ENCODE measurements at places on chromosomes 2 and 18.

GRCh38 chr2:44462934-44463849 is 101.4 kb downstream of the CAMKMT start:
- DNase-seq, result no peak

- no peak for DNase-seq
These were observed 485.3 kb downstream of the TGIF1 start for GRCh38 chr18:3935305-3935704.

DNA sequence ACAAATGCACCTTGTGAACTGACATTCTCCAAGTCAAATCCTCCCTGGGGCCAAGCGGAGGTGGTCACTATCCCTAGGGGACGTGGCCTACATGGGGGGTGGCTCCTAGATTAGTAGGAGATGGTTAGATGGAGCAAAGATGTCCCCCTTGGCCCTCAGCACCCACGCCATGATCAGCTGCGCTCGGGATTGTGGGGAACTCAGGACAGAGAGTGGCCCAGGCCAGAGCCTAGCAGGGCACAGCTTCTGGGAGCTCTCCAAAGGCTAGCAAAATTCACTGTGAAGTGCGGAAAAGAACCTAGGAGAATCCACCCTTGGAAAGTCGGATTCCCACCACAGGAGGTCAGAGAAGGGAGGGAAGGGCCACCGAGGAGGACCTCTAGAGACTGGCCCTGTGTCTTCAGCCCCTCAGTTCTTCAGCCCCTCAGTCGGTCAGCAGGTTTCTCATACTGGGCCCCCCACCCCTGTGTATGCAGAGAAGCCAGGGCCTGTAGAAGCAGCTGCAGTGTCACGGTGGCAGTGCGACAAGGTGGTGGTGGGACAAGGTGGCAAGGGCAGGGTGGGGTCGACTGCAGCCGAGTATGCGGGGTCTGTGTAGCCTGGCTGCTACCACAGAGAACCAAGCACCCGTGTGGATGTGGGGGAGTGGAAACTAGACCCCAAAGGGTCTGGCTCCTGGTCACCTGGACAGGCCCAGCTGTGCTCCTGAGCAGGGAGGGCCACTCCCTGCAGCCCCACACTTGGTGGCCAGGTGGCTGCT is 18.4 kb downstream of the GPR55 start:
- no peak for DNase-seq

GRCh38 chr2:232008907-232009638 is 47.6 kb downstream of the DIS3L2 start:
- DNase-seq, result no peak

- no peak for DNase-seq
These were observed 113.0 kb downstream of the DPP4 start for GRCh38 chr2:161961061-161961460.

GRCh38 chr2:120403261-120403660 is 57.3 kb downstream of the INHBB start:
- DNase-seq, result no peak

DNA sequence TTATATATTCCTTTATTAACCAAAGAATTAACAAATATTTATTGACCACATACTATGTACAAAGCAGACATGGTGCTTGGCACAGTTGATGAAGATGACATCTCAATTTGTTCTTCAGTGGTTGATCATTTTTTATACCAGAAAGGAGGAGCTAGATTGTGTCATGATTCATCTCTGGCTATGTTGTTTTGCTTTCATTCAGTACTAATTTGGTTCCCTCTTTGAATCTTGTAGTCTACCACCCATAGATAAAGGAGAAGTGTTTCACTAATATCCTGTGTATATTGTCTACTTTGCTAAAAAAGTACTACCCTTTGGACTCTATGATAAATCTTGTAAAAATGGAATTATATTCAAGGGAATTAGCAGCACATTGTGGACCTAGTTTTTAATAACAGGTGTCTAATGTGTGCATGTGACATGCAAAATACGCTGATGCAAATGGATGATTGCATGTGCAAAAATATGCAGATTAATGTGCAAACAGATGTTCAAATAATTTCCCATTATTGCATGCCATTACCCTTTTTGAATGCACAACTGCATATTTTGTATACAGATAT is 313.2 kb upstream of the ZEB2 start:
- DNase-seq, result no peak

DNA sequence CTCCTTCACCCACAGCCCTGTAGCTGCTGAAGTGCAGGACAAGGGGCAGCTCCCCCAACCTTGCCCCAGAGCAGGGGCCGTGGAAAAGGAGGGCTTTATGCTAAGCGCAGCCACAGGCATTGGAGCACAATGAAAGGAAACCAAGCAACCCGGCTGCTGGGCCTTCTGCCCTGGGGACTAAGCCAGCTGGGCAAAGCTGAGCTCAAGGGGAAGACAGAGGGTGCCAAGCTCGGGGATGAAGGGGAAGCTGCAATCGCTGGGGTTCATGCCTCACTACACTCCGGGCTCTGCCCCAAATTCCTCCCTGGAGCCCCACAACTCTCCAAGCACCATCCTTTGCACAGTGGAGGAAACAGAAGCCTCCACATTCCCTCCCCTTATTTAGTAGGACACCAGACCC is 12.4 kb downstream of the SFXN5 start:
- no peak for DNase-seq

- no peak for DNase-seq
These were observed 117.4 kb upstream of the SH3BP4 start for GRCh38 chr2:234834228-234834923.

GRCh38 chr18:47418746-47419145 is 167.3 kb upstream of the SKOR2 start:
- no peak for DNase-seq

- no peak for DNase-seq
These were observed 150.0 kb upstream of the SPRED2 start for GRCh38 chr2:65582364-65582763.

DNA sequence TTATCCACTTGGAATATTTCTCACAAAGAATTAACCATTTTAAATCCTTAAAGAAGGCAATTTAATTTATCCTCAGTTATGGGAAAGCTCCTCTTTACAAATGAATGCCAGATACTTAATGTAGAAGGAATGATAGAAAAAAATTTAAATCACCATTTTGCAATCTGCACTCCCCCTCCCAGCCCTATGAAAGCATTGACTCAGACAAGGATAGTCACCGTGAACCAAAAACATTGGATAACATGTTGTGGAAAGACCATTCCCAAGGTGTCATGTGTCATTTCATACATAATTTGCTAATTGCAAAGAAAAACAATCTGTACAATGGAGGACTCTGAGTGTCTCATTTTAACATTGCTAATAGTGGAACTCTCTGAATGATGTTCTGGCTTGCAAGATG is 421.0 kb downstream of the TXNL1 start:
- no peak for DNase-seq

DNA sequence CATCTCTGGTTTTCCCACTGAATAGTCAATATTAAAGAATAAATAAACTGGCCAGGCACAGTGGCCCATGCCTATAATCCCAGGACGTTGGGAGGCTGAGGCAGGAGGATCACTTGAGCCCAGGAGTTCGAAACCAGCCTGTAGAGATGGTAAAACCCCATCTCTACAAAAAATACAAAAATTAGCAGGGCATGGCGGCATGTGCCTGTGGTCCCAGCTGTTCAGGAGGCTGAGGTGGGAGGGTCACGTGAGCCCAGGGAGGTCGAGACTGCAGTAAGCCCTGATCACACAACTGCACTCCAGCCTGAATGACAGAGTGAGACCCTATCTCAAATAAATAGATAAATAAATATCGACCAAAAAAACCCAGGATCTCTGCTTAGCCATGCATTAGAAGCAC is 50.2 kb upstream of the BIN1 start:
- no peak for DNase-seq

GRCh38 chr18:55522011-55522410 is 66.0 kb downstream of the TCF4 start:
- no peak for DNase-seq

DNA sequence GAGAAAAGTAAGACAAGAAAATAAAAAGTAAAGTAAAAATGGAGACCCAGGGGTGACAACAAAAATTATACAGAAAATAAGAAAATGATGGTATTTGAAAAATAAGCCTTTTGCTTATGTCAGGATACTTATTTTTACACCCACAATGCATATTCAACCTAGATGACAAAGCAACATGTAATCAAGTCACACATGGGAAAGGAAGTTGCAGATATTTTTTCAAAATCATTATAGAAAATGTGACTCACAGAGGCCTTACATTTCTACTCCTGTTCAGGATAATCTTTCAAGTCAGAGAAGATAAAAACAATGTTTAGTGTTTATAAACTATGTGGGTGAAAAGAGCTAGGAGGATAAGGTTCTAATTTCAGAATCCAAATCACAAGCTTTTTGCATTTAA is 275.3 kb upstream of the UBE2E3 start:
- no peak for DNase-seq

- no peak for DNase-seq
These were observed 1.3 kb downstream of the PKP4 start for GRCh38 chr2:158457826-158458616.

- no peak for DNase-seq
These were observed 236.5 kb downstream of the GBX2 start for GRCh38 chr2:235931676-235932075.

Data from cerebellar nuclear complex (tissue), 1 donor.